Epithelial cell of esophagus (primary cell): ENCODE measurements at places on chromosomes 12 and 14.
A peak's percentile ranks its signal among the peaks of the same experiment; 100 is the strongest.

DNA sequence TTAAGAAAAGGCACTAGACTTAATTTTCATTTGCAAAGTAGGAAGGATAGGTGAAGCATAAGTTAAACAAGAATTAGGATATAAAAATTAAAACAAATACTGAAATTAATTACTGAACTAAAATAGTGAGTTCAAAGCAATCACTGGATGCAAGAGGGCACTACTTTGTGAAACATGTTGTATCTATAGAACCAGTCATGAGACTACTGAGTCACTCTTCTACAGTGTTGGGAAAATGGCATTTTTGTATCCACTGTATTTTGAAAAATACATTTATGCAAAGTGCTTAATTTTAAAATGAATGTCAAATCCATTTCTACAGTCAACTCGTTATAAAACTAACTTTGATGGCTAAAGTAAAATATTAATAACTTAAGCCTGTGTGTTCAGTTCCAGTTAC, 47.9 kb downstream of the SEL1L start:
- no peak for DNase-seq

GRCh38 chr12:58955849-58956248, 35.5 kb upstream of the LRIG3 start:
- DNase-seq: no peak

DNA sequence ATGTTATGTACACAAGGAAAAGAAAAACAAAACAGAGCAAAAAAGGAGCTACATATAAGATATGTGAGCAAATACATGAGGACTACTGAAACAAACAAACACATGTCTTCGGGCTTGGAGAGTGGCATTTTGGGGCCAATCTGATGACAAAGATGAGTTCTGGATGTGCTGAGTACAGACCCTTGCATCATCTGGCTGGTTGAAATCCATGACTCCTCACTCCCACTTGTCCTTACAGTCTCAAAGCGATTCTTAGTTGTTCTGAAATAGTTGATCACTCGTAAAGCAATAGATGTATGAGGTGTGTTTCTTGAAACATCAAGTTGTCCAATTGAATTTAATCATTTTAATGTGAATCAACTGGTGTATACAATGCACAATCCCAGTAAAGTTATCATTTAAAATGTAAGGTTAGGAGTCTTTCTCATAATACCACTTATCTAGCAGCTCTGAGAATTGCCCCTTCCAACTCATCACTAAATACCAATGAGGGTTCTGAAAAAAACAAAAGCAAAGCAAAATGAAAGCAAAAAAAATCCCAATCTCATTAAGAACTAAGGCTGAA, 136.9 kb downstream of the ITPR2 start:
- no peak for DNase-seq

GRCh38 chr12:13195785-13196129, 769 bp upstream of the EMP1 start:
- DNase-seq: no peak

- DNase-seq: peak; percentile 28
Measured at GRCh38 chr14:103444837-103445524, 59.8 kb downstream of the MARK3 start.

- no peak for DNase-seq
Measured at GRCh38 chr14:82394916-82395315, 861.3 kb upstream of the SEL1L start.

DNA sequence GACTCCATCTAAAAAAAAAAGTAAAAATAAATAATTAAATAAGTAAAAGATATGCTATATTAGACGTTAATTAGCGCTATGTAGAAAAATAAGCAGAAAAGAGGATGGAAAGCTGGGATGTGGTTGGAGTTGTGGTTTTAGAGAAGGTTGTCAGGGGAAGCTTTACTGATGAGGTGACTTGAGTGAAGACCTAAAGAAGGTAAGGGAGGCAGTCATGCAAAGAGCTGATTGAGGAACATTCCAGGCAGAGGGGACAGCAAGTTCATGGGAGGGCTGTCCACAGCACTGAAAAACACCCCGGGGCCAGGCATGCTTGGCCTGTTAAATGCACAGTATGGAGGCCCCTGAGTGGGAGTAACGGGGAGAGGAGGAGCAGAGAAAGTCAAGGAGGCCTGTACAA, 15.7 kb downstream of the SMAGP start:
- DNase-seq: no peak
